Left lung (tissue), 14 donors: ENCODE measurements at places on chromosomes 7 and 10.
A peak's percentile ranks its signal among the peaks of the same experiment; 100 is the strongest.

DNA sequence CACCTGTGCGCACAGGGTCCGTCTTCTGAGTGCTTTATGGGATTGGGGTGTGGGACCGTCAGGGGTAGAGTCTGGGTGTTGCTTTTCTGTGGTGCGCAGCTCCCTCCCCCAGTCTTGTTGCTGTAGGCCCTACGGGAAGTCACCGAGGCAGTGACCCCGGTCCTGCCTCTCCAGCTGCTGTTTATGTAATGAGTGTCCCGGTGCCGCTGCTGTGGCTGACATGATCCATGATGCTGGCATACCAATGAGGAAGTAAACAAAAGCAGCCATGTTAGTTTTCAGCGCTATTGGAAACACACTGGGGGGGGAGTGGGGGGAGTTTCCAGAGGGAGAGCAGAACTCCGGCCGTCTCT is 1.1 kb downstream of the TRIM8 start:
- peak overlapping the region; percentile 85 for H3K4me3 ChIP-seq
- peak; percentile 90 for DNase-seq
- peak overlapping the region; percentile 99 for H3K27ac ChIP-seq
- peaks cover 44% of the 10 kb centered on the region for H3K4me1 ChIP-seq

DNA sequence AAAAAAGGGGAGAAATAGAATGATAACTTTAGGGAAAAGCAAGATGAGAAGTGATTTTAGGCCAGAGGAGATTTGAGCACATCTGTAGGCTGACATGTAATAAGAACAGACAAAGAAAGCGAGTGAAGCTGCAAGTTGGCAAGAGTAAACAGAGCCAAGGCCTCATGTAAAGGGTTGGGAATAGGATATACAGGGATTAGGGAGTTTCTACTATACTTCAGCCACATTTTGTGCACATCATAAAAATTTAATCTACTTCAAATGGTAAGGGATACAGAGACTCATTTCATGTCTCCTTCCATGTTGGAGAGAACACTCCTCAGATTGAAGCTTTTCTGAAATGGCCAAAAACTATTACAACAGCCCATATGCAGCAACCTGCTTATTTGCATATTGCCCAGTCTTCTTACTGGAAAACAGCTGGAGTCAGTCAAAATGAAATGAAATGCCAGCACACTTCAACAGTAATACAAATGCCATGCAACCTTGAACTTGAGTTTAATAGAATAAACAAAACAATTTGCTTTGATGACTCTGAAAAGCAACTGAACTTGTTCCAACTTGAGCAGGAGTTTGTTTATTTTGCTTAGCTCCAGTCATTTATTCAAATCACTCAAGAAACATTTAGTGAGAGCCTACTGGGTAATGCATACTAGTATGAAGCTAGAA is 49.9 kb downstream of the NRCAM start:
- no peaks in the 10 kb centered on the region for H3K27me3 ChIP-seq
- no peak for DNase-seq
- H3K4me1 ChIP-seq = no peaks in the 10 kb centered on the region
- H3K27ac ChIP-seq = no peak overlapping the region

DNA sequence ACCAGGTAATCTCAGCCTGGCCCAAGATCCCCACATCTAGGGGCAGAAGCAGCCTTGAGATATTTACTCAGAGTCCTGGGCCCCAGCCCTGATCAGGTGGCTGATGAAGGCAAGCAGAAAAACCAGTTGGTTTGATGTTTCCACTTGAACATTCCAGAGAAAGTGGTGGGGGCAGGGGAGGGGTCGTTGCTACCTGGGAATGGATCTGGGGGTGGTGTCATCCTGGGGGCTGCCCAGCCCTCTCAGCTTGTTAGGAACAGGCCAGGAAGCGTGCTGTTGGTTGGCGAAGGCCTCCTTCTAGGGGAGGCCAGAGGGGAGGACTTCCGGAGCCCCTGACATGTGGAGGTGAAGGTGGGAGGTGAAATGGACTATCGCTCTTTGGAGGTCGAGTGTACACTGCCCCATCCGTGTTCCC is 3.7 kb upstream of the ABHD11 start:
- peak overlapping the region; percentile 81 for H3K27ac ChIP-seq
- H3K36me3 ChIP-seq = peaks cover 3% of the 10 kb centered on the region
- no peak overlapping the region for H3K4me3 ChIP-seq
- no peak for DNase-seq
- no peaks in the 10 kb centered on the region for H3K27me3 ChIP-seq
- peaks cover 14% of the 10 kb centered on the region for H3K4me1 ChIP-seq

DNA sequence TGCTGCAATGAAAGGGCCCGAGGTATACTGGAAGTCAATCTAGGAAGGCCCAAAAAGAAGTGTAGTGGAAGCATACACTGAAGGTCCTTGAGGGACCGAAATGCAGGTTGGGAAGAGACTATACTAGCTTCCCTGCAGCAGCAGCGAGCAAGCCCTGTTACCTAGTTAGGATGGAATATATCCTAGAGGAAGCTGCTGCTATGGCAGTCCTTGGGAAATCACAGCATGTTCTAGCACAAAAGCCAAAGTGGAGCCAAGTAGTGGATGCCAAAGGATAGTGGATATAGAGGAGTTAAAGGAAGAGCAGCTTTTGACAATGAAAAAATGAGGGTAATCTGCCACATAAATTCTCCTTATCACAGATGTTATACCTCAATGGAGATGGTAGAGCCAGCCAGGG is 123.8 kb upstream of the STARD3NL start:
- no peak for DNase-seq
- no peaks in the 10 kb centered on the region for H3K36me3 ChIP-seq
- H3K4me1 ChIP-seq = no peaks in the 10 kb centered on the region
- no peaks in the 10 kb centered on the region for H3K27me3 ChIP-seq

- no peaks in the 10 kb centered on the region for H3K36me3 ChIP-seq
- H3K27ac ChIP-seq = no peak overlapping the region
- no peaks in the 10 kb centered on the region for H3K27me3 ChIP-seq
- DNase-seq = no peak
- H3K4me1 ChIP-seq = no peaks in the 10 kb centered on the region
These were observed 188.5 kb upstream of the BMPER start for GRCh38 chr7:33716581-33717477.
